IPS-NIHi11 (cell line): ENCODE measurements at places on chromosomes 1 and 21.

GRCh38 chr1:44288883-44289282 lies 66.2 kb downstream of the ERI3 start:
- DNase-seq, result no peak

- DNase-seq, result no peak
Measured at GRCh38 chr1:215584389-215584788, 17.3 kb downstream of the KCTD3 start.

DNA sequence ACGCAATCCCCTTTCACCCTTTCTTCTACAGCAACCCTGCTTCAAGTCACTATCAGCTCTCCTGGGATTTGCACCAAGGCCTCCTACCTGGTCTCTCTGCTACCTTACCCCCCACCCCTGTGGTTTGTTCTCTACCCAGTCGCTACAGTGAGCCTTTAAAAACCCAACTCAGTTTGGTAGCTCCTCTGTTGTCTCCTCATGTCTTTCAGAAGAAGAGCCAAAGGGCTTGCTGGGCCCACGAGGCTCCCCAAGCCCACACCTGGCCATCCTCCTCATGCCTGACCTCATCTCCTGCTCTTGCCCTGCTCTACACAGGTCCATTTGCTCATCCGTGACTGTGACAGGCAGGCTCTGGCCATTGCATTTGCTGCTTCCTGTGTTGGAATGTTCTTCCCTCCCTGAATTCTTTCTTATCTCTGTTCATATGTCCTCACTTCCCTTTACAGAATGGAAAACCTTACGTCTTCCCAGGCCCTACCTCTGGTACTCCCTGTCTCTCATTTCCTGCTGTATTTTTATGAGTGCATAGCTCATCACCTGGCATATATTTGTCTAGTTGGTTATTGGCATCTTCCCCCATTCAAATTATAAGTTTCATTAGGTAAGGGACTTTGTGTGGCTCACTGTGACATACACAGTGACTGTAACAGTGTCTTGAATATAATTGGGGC lies 3.3 kb downstream of the RGS16 start:
- DNase-seq, result no peak

- no peak for DNase-seq
Measured at GRCh38 chr1:202281316-202282024, 60.3 kb downstream of the UBE2T start.

GRCh38 chr1:23114424-23115079 lies 54.1 kb downstream of the LUZP1 start:
- DNase-seq, result no peak

DNA sequence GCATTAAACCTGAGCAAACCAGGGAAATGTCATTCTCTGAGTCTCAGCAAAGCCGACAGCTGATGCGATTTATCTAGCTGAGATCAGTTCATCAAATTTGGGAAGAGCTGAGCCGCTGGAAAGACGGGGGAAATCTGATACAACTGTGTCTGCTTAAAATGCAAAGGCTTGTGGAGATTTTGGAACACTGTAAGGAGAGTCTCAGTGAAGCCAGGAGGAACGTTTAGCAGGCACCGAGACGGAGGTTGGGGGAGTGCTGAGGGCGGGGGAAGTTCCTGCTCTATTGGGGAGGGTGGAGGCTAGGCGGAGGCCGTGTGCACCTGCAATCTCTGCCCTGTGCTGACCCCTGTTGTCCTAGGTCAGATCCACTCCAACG lies 143.2 kb upstream of the CSF3R start:
- no peak for DNase-seq

DNA sequence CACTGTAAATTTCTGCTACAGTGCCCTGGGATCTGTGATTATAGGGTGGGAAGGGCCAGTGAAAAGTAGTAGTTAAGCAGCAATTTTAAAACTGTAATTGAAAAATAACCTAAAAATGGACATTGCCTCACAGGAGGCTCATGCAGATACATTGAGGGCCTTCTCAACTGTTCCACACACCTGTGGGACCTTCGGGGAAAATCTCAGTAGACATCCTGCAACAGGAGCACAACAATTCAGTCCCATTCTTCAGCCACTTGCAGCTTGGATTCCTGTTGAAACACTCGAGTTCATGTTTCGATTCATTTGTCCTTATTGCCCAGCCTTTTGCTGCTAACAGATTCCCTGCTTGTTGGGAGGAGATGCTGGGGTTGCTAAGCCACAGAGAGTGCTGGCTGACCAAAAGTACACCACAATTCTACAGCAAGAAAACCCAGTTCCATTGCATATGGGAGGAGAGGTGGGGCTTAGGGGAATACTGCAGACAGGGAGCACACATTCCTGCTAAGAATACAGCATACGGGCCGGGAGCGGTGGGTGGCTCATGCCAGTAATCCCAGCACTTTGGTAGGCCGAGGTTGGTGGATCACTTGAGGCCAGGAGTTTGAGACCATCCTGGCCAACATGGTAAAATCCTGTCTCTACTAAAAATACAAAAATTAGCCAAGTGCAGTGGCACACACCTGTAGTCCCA lies 4.5 kb downstream of the TMCC2 start:
- DNase-seq, result no peak

- DNase-seq, result peak; percentile 32
Measured at GRCh38 chr1:228650141-228650540, 85.1 kb upstream of the RHOU start.

- DNase-seq, result peak; percentile 89
Measured at GRCh38 chr1:230277201-230278025, 148.7 kb downstream of the PGBD5 start.

GRCh38 chr1:206794294-206794908 lies 22.1 kb upstream of the IL10 start:
- DNase-seq, result no peak

GRCh38 chr21:31543191-31543590 lies 116.3 kb upstream of the SOD1 start:
- DNase-seq, result no peak

GRCh38 chr1:245585252-245585959 lies 430.6 kb downstream of the KIF26B start:
- no peak for DNase-seq

DNA sequence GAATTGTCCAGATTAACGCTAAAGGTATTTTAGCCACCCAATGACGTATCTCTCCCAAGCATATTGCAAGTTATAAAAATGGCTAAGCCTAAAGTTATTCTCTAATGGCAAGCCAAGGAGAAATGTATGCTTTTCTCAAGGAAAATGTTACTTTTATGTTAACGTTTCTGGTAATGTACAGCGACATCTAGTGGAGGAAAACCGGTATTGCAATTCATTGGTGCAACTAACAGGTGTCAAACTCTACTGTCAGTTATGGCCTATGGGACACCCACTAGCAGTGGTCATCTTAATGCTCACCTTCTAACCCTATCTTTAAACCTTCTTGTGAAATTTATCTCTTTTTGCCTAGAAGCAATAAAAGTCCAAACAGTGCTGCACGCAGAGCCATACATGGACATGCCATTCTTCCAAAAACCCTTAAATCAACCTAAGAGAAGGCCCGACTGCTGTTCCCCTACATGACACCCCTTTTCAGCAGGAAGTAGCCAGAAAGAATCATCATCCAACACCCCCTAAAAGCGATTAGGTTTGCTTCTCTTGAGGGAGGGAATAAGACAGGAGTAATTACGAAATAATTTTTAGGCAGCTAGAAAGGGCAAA lies 68.7 kb upstream of the LRIF1 start:
- DNase-seq, result peak; percentile 65

- DNase-seq, result no peak
Measured at GRCh38 chr1:115077984-115078330, 11.3 kb downstream of the TSPAN2 start.

DNA sequence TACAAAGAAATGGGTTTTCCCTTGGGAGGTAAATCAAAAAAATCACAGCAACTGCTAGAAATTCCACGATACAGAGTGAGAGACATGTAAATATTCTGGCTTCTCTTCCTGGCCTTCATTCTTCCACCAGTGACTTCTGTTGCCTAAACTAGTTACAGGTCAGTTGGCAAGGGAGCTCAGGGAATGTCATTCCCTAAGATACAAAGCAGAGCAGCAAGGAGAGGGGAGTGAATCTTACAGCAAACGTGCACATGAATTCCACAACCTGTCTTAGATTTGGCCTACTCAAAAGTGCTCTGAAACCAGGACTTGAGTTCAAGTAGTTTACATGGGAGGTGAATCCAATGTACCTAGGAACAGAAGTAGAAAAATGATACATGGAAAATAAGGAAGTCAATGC lies 445.3 kb upstream of the LRRC7 start:
- DNase-seq, result no peak

DNA sequence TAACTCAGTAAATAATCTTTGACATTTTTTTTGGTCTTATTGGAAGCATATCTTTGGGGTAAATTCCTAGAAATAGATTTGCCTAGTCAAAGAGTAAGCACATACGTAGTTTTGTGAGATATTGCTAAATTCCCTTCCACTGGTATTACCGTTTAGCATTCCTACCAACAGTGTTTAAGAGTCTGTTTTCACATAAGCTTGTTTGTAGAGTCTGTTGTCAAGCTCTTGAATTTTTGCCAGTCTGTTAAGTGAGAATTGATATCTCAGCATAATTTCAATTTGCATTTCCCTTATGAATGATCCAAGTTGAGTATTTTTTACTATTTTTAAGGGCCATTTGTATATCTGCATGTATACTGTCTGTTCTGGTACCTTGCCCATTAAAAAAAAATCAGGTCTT lies 37.0 kb upstream of the MPC2 start:
- DNase-seq, result no peak

GRCh38 chr1:71270394-71270915 lies 189.6 kb upstream of the ZRANB2 start:
- DNase-seq, result no peak

DNA sequence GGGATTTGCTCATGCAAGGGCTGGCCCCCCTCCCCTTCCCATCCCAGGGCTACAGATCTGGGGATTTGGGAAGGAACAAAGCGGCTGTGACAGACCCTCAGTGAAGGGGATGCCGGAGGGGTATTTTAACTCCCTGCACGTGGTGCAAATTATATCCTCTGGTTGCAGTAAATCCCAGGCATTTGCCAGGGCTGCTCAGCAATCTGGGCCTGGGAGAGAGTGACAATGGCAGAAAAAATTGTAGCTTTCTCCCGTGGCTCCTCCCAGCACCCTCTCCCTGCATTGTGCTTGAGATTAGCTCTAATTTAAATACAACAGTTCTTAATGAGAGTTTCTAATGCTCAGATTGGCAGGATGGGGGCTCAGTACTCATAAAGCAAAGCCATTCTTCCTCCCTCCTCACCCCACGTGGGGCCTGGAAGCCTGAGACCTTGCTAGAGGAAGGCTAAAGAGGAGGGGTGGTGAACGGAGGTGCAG lies 129.9 kb upstream of the CD34 start:
- no peak for DNase-seq

GRCh38 chr1:59026472-59026948 lies 242.7 kb upstream of the JUN start:
- DNase-seq, result no peak

DNA sequence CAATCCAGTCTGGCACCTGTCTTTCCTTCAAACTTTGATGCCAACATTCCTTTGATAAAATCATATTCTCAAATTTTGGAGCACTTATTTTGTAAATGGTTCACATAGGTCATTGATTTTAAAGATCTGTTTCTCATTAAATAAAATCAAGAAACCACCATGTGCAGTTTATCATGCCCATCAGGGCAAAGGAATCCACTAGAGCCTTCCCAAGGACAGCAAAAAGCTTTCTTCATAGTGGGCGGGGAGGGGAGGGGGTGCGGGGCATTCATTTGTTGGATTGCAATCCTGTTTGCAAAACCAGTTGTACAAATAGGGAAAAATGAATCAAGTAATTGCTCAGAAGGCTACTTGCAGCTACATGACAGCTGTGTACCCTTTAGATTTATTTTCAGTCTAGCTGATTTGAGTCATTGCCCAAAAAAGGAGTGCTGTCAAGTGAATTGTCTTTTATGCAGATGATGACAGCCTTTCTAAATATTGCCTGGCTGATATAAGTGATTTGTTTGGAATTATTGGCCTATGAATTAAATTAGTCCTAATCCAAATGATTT lies 23.0 kb downstream of the LRRC8B start:
- DNase-seq, result peak; percentile 15
